ENCODE measurements at places on chromosomes 13 and 19.

- DNase-seq, result no peak
Observed at GRCh38 chr13:69194130-69194529, 913.5 kb upstream of the ATXN8OS start.

- DNase-seq, result no peak
Observed at GRCh38 chr13:40342461-40342860, 324.0 kb downstream of the FOXO1 start.

DNA sequence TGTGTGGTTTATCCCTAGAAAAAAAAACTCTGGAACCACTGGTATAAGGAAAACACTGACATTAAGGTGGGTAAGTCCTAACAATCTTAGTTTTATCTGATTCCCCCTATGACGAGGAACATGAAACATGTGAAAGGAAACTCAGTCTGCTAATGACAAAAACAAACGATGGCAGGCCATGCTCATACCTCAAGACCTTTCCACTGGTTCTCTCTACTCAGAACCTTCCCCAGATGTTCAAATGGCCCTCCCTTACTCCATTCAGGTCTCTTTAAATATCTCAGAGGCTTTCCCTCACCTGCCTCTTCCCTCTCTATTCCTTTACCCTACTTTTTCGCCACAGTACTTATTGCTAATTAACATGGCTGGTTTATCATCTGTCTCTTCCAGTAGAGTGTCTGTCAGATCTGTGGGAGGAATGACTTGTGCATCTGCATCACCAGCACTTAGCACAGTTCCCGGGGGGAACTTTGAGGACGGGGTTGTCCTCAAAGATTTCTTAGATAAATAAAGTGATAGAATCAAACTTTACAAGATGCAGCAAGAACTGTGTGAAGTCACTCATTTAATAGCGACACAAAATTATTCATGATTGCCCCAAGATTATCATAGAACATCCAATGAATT, 1.5 kb downstream of the TUBGCP3 start:
- DNase-seq, result no peak

DNA sequence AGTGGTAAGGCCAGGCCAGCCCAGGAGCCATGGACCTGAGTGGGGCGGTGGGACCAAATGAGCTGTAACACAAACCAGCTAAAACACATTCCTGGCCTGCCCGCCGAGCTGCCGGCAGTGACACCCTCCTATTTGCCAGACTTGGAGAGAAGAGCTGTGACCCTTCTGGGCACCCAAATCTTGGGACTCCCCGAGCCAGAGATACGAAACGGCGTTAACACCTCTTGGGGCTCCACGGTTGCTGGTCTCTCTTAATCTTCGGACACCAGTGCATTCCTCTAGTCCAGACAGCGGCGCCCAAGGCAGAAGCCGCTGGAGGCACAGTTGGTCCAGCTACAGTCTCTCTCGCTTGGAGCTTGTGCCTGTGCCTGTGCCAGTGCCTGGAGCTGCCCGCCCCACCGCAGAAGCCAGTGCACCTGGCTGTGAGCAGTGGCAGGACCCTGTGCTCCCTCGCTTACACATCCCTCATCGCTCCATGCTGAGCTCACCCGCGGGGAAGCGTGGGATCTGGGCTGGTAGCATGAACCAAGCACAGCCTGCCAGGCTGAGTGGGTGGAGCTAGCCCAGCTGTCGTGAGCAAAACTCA, 147.2 kb upstream of the KLHL1 start:
- no peak for DNase-seq

- no peak for DNase-seq
Observed at GRCh38 chr19:3433313-3433712, 47.0 kb downstream of the SMIM24 start.

- DNase-seq, result no peak
Observed at GRCh38 chr19:33634361-33635091, 12.8 kb downstream of the CHST8 start.

DNA sequence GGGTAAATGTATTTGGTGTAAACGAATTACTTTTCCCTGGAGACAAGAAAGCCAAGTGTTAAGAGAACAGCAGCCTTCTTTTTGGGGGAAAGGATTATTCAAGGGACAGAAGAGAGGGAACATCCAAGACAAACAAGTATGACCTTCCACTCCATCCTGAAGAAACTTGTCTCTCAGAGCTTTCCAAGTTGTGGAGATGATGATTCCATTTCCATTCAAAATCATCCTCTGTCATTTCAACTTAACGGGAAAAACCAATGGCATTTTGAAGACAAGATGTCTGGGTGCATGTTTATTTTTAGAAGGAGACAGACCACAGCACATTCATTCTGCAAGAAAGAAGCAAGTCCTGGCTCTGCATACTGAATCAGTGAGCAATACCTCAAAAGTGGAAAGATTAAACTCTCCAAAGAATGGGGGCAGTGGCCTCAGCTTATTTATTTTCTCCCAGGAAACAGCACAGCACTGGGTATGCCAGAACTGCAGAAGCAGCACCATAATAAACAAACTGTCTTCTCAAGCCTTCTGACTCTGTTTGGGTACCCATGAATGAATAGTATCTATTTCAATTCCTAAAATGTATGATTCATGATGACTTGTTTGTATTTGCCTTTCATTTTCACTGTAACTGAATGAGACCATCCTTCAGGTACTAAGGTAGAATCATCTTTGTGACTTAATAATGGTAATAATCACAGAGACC, 541.0 kb downstream of the RFC3 start:
- DNase-seq, result no peak

DNA sequence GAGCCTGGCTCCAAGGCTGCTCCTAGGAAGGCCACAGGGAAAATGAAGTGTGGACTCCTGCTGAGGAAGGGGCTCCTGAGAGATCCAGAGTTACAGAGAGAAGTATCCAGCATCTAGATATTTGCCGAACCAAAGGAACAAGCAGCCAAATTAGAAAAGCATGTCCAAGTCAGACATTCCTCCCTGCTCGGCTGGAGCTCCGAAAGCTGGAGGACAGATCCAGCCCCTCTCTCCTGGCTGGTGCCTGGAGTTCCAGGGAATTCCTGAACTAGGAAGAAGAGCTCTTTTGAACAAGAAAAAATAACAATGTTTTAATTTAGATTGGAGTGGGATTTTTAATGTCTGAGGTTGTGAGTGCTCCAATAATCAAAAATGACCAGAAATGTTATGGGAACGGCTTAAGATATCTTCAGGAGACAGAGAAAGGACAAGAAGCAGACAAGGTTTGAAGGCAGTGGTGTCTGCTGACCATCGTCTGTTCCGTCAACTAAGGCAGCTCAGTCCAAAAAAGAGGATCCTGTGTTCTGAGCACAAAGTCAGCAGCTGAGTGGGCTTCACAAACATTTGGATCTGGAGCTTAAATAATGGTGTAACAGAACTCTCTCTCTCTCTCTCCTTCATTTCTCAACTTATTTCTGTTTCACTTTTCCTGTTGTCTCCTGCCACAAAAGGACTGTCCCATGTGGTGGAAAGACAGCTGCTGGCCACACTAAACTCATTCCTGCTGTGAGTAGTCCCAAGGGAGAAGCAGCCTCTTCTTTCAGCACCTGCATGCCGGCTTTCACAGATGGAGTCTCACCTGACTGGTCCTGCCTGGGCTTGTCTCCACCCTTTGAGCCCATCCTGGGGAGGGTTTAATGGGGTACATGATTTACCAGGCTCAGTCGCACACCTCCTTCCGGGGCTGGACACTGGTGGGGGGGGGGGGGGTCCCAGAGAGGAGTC, 31.5 kb upstream of the IRS2 start:
- DNase-seq, result no peak

DNA sequence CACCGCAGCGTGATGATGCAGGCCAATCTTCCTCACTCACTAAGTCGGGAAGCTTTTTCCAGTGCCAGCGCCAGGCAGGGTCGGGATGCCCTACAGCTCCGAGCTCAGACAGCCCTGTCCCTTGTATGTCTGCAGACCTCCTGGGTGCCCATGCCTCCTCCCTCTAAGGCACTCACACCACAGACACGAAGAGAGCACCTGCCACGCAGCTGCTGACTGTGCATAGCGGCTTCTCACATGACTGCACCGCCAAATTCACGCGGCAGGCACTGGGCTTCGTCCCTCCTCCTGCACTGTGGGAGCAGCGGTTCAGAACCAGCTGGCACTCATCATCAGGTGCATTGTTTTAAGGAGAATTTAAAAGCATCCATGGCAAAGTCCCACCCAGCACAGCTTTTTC, 88.1 kb downstream of the SLC7A1 start:
- DNase-seq, result no peak

GRCh38 chr13:50078895-50079654, 63.8 kb downstream of the KCNRG start:
- DNase-seq, result no peak

- DNase-seq, result no peak
Observed at GRCh38 chr13:21242236-21242635, 65.8 kb downstream of the MRPL57 start.

DNA sequence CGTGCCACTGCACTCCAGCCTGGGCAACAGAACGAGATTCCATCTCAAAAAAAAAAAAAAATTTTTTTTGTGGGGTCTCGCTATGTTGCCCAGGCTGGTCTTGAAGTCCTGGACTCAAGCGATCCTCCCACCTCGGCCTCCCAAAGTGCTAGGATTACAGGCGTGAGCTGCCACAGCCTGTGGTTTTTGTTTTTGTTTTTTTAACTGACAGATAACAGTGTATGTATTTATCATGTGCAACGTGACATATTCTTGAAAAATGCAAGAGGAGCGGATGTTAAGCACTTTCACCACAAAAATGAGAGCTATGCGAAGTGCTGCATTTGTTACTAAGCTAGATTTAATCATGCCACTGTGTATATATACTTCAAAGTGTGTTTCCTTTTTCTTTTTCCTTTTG, 49.0 kb downstream of the ARHGEF18 start:
- DNase-seq, result no peak

DNA sequence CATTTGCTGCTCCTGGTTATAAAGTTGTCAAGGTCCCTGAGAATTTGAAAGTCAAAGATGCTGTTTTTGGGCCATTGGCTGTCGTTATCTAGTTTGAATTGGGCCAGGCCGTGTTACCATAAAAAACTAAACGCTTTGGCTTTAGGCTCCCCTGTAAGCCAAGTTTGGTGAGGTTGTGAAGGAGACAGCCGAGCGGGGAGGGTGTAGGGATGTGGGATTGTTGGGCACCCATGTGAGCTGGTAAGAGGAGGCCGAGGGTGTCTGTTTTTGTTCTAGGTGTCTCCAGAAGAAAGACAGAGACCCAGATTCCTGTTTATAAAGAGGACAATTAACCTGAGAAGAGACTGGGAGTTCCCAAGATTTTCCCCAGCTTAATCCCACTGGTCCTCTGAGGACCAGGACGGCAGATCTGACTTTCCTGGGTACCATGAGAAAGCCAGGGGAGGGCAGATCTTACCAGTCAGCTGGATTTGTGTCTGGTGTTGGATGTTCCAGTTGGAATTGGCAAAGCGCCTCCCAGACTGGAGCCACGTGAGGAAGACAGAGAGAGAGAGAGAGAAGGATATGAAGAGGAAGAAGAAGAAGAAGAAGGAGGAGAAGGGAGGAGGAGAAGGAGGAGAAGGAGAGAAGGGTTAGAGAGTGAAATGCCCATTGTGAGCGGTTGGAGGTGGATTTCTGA, 25.1 kb downstream of the TMEM255B start:
- no peak for DNase-seq

GRCh38 chr13:74868049-74868448, 613.9 kb downstream of the TBC1D4 start:
- no peak for DNase-seq

DNA sequence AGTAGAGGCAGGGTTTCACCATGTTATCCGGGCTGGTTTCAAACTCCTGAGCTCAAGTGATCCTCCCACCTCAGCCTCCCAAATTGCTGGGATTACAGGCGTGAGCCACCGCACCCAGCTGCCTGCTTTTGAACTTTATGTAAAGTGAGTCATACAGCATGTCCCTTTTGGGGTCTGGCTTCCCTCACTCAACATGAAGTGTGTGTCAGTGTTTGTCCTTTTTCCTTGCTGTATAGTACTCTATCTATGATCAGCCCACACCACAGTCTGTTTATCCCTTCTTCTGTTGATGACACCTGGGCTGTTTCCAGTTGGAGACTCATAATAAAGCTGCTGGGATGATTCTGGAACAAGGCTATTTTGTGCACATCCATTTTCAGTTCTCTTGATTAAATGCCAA, 2.1 kb downstream of the SPIB start:
- DNase-seq, result no peak

DNA sequence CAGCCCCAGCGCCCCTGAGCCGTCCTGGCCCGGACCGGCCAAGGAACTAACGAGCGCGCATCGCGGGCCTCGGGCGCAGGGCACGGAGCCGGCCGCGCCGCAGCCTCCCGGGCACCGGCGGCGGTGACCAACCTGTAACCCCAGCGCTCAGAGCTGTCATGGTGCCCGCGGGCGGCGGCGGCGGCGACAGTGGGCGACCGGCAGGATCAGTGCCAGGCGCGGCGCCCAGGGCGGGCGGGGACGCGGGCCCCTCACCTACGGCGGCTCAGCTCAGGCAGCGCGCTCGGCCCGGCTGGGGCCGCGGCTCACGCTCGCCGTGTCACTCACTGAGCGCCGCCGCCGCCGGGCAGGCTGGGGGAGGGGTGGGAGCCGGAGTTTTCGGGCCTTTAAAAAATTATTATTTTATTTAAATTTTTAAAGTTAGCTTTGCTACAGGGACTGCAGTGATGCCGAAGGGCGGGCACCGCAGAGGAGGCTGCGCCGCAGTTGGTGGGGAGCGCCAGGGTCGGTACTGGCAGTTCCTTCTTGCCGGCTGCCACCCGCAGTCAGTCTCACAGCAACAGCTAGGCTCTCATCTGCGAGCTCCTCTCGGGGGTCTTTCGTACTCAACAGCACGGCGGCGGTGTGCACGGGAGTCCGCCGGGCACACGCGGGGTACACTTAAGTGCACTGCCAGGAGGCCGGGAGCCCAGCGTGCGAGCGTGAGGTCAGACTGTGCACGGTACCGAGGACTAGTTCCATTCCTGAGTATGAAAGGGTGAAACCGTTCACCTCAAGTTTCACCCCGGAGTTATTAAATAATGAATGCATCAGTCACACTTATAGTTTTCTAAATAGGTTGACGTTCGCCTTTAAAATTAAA, at the start of gene NALCN:
Gene NALCN (minus strand): TSS at position 328 of the 862 bp plus-strand sequence. CDS start 17,382 bp downstream, outside the sequence.
- no peak for DNase-seq

- DNase-seq, result no peak
Observed at GRCh38 chr13:32164622-32165268, 133.2 kb downstream of the FRY start.

- no peak for DNase-seq
Observed at GRCh38 chr19:548886-549830, 5.3 kb downstream of the GZMM start.

- peak; percentile 26 for DNase-seq
Observed at GRCh38 chr13:46831588-46832194, 34.7 kb upstream of the ESD start.

- no peak for DNase-seq
Observed at GRCh38 chr13:50322006-50322405, 306.8 kb downstream of the KCNRG start.

- DNase-seq, result no peak
Observed at GRCh38 chr13:33284031-33284430, 1.5 kb downstream of the STARD13 start.
